ENCODE measurements at places on chromosomes 4 and X.

- DNase-seq = no peak
These were observed 227.8 kb upstream of the SPRY1 start for GRCh38 chr4:123168812-123169211.

- no peak for DNase-seq
These were observed 1073.7 kb downstream of the PCDH7 start for GRCh38 chr4:31793907-31794306.

DNA sequence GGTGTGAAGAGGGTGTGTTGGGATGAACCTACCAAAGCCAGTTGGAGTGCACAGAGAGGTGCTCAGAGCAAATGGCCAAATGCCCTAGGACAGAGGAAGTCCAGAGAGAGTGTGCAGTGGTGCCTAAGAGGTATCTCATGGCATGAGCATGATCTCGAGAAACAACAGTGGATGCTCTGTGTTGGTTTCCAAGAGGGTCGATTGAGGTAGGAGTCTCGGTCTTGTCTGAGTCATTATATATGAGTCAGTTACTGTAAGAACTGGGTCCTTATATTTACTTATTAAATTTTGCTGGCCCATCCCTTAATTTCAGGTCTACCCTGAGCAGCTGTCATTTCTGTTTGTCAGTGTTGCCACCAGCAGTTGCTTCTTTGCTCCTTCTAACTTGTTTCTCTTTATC is 86.6 kb upstream of the TMEM150C start:
- DNase-seq = no peak

GRCh38 chr4:26261405-26261804 is 59.4 kb upstream of the RBPJ start:
- no peak for DNase-seq

- no peak for DNase-seq
These were observed 29.8 kb upstream of the ESX1 start for GRCh38 chrX:104284507-104284906.

- no peak for DNase-seq
These were observed 162.2 kb upstream of the GPR101 start for GRCh38 chrX:137195991-137196390.

GRCh38 chr4:72394012-72394663 is 174.9 kb downstream of the ADAMTS3 start:
- no peak for DNase-seq

- no peak for DNase-seq
These were observed 957.2 kb downstream of the FSTL5 start for GRCh38 chr4:161206528-161207080.

DNA sequence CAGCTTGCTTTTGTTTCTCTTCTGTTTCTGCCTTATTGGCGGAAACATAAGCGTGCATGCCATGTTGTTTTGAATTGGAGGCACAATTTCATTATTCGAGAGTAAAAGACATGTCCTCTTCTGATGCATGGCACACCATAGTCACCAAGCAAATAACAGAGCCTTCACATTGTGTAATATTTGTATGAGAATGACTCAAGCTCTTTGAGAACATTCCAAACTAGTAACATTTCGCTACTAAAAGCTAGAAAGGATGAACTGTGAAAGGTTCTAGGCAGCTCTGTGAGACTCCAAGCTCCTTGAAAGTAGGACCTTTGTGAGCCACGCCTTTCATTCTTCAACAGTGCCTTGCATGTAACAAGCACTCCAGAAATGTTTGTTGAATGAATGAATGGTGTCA is 9.2 kb upstream of the ANXA3 start:
- DNase-seq = no peak

Data from activated naive CD4-positive, alpha-beta T cell treated with anti-CD3 and anti-CD28 coated beads for 36 hours (primary cell).